Activated CD4-positive, alpha-beta T cell treated with anti-CD3 and anti-CD28 coated beads, Interleukin-2, amount 10 ng/mL, durations not matched to agents 7 days and 5 days (primary cell): ENCODE measurements at places on chromosomes 2 and 18.
A peak's percentile ranks its signal among the peaks of the same experiment; 100 is the strongest.

DNA sequence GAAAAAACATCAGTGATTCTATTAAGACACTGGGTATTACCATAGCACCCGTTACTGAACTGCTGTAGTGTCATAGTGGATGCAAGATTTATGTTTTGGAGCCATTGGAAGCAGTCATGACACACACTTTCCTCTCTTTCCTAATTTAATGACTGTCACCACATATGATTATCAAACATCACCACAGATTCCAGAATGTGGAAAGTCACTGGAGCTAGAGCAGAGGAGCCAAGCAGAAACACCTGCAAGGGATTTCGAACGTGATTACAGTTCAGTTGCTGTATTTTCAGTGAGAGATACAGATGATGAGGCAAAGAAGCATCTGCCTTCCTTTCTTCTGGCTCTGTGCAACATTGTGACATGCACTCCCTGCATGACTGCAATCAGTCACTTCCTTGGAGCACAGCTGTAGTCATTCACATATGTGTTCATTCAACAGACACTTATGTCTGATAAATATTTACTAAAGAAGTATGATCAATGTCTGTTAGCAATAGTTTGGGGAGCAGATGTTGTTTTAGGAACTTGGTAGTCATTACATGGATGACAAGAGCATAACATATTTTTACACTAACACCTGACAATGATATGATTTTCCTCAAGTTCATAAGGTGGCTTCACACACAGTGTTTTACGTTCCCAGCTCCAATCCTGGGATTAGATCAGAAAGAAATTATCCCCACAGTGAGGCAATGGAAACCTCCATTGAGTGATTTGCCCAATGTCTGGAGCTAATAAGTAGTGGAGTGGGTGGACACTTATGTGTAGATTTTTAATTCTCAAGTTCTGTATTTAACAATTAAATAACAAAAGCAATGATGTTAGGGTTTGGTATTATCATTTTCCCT lies 416.6 kb downstream of the PLCL1 start:
- no peak for DNase-seq

DNA sequence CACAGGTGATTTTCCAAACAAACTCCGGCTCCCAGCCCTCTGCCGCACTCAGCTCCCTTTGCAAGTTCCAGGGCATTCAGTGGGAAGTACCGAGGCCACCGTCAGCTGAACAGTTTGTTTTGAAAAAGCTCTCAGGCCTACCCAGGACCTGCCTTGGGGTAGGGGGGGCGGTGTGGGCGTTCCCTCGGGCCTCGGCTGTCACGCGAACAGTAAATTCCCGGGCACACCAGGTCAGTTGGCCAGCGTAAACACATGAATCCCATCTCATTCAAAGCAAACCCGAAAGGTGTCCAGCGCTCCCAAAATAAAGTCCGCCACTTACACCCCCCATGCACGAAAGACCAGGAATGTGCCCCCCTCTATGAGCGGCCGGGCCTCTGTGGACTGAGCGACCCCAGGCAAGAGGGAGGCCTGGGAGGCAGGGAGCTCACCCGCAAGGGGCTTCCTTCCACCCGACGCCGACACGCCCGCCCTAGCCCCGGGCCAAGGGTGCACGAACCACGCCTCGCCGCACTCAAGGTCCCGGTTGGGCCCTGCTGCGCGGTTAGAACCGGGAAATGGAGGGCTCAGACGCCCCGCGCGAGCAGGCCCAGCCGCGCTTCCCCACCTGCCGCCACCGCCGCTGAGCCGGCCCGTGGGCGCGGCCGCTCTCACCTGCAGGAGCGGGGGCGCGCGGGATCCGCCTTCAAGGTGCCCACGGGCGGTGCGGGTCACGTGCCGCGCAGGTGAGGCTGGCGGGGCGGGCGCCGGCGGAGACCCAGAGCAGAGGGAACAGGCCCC lies at the start of gene WDSUB1:
Gene WDSUB1 (minus strand): TSS at position 775 of the 780 bp plus-strand sequence. CDS start 3,634 bp downstream, outside the sequence.
- peak; percentile 13 for DNase-seq

- DNase-seq = no peak
These were observed 229.0 kb downstream of the SOX11 start for GRCh38 chr2:5921081-5921642.

DNA sequence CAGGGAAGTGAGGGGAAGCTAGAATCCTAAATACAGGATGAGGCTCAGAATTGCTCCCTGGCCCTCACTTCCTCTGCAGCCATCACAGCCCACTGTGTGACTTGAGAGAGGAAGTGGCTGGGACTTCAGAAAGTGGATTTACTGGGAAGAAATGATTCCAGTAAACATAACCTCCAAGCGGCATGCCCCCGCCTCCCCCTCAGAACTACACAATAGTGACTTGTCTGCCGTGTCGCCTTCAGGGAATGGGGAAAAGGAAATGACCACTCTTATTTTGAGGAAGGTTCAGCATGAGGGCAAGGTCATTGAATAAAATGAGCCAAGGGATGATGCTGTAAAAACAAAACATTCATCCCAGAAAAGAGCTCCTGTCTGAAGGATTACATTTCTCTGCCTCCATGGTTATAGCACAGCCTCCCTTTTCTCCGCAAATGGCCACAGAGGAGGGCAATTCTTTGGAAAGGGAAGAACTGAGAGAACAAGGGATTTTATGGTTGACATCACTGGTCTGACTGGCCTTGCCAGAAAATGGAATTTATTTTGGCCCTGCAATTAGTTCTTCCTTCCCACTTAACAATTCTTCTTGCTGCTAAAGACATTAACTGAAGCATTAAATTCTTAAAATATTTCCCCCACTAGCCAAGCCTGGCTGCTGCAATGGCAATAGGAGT lies 78.9 kb upstream of the DAPL1 start:
- DNase-seq = no peak

GRCh38 chr2:203077451-203077850 lies 62.8 kb downstream of the NBEAL1 start:
- DNase-seq = no peak

DNA sequence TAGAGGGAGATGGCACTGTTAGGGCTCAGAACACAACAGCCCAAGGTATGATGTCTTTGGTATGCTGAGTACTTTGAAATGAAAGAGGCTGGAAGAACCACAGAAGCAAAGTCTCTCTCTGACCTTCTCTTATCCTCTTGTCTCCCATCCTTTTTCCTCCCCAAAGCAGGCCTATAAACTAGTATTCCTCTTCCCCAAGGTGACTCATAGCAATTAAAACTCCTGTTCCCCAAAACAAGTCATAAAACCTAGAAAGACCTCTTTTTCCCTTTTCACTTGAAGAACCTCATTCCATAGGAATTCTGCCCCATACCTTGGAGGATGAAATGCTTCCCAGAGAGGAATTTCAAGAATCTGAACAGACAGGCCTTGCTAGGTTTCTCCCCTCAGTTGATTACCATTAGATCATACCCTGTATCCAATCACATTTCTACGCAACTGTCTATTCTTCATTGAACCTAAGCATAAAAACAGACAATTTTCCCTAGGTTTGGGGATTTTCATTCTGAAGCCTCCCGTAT lies 25.7 kb downstream of the MDH1 start:
- DNase-seq = no peak

DNA sequence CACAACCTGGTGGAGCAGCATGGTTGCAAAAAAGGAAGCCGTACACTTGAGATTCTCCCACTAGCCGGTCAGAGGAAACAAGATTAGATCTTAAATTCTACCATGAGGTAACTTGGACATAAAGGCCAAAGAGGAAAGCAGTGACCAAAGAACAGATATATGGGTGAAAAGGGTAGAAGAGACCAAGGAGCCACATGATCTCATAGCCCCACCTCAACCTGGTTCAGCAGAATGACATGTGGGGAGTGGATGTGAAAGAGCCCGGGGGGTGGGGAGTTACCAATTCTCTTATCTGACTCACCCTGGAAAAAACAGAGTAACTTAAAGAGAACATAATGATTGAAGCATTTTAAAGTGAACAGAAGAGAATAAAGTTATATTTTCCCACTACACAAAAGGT lies 683.0 kb downstream of the DSC3 start:
- DNase-seq = no peak

GRCh38 chr2:30482011-30482410 lies 35.0 kb downstream of the LCLAT1 start:
- DNase-seq = no peak

- DNase-seq = no peak
These were observed 245.5 kb downstream of the MYCN start for GRCh38 chr2:16185801-16186272.

DNA sequence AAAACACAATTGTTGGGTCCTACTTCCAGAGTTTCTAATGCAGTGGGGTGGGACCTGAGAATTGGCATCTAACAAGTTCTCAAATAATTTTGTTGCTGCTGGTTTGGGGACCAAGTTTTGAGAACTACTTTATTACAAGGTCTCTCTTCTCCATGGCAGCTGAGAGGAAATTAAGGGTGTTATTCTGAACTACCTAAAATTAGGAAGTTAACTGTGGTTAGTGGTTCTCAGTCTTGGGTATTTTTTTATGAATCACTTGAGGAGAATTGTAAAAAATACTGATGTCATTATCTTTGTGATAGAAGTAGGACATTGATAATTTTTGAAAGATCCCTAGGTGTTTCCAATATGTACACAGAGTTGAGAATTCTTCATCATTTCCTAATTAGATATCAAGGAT lies 210.2 kb downstream of the MC4R start:
- DNase-seq = no peak

DNA sequence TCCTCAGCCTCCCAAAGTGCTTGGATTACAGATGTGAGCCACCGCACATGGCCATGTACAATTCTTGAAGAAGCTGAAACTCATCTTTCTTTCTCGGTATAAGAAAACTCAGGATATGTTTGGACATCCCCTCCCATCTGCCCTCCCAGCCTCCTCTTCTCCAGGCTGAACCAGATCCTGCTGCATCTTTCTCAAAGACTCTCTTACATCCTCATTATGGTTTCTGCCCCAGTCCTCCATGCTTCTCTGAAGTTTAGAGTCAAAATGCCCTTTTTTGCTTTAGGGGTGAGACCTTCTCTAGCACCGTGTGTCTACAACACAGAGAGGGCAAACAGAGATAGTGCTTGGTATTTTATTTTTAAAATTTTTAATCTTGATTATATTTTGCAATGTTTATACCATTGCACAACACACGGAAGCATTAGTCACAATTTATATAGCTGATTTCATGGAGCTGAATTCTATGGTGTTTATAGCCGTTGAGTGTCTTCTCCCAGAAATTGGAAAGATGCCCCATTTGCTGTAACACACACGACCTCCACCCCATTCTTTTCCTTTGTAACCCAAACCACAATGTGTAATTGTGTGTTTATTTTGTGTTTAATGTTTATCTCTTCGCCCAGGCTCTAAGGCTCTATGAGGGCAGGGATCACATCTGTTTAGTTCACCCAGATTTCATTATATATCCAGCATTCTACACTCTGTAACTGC lies 206.0 kb upstream of the TNP1 start:
- DNase-seq = no peak

DNA sequence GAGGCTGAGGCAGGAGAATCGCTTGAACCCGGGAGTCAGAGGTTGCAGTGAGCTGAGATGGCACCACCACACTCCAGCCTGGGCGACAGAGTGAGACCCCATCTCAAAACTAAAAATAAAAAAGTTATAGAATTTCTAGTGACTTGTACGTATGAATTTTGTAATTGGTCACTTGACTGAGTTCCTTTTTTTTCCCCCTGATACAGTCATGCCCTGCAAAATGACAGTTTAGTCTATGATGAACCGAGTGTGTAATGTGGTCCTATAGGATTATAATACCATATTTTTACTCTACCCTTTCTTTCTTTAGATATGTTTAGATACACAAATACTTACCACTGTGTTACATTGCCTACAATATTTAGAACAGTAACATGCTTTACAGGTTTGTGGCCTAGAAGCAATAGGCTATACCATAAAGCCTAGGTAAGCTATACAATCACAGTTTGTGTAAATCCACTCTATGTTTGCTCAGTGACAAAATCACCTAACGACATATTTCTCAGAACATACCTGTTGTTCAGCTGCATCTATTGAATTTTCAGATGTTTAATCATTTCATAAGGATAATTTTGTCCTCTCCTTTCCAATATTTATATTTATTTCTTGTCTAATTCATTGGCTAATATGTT lies 25.4 kb downstream of the SOCS6 start:
- DNase-seq = no peak

- no peak for DNase-seq
These were observed 46.7 kb downstream of the GPC1 start for GRCh38 chr2:240482141-240482540.

DNA sequence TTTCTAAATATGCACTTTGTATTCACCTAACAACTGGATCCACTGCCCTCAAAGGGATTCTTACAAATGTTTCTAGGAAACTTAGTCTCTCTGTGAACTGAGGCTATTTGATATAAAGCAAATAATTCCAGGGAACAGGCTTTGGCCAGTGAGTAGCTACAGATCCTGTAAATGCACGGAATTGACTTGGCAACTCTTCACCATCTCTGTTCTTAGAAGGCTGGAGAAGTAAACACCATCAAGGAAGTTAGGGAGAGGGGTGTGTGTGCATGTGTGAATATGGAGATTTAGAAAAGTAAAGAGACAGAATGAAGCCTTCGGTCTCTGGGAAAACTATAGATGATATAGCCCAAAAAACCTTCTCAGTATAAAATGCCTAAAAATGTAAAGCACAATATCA lies 10.7 kb downstream of the CIDEA start:
- no peak for DNase-seq

GRCh38 chr2:219557791-219558785 lies 13.3 kb downstream of the OBSL1 start:
- DNase-seq = no peak
